Adipocyte (in vitro differentiated cells): ENCODE measurements at places on chromosomes 4 and X.

DNA sequence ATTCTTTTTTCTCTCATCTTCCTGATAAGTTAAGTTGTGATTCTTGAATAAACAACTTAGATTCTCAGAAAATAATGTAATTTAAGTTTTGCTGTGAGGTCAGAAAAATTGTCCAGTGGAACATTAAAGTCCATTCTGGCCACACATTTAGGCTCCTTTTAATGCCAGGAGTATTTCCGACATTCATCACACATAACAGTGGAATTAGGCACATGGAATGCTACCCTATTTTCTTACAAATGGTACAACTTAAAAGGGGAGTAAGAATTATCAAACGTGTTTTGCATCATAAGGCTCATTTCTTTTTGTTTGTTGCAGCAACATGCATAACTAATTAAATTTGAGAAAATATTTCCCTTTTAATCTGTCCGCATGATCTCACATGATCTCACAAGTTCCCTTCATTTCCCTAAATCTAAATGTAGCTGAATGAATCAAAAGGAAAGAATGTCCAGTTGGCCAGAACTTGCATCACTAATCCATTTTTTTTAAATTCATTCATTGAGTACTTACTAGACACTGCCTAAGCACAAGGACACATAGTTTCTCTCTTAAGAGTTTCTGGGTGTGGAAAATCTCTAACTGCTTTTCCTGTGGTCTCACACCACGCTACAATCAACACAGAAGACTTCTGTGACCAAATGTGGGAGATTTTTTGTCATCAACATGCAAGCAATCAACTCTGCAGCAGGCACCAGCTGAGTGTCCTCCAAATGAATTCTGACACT, 22.0 kb downstream of the SPARCL1 start:
- peak; percentile 90 for DNase-seq

DNA sequence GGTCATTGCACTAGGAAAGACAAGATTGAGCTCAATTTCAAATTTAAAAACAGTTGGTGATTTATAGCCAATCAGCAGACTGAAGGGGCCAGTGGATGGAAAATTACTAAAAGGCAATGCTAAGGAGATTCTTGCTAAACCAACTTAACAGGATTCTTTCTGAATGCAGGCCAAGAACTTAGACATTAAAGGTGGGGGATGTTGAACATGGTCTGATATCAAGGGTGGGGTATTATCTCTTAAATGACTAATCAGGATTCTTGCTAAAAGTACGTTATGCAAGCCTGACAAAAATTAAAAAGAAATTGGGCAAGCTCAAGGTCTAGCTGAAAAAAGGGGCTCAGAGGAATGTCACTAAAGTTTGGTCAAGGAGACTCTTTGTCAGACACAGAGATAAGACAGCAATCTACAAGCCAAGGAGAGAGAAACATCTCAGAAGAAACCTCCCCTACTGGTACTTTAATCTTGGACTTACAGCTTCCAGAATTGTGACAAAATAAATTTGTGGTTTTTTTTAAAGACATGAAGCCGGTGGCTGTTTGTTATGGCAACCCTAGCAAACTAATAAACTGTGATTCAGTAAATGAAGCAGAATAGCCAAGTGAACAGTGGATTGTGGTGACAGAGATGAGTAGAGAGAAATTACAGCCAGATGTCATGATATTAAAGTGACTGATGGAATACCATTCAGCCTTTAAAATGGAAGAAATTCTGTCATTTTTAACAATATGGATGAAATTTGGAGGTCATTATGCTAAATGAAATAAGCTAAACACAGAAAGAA, 120.3 kb upstream of the KLHL4 start:
- no peak for DNase-seq

DNA sequence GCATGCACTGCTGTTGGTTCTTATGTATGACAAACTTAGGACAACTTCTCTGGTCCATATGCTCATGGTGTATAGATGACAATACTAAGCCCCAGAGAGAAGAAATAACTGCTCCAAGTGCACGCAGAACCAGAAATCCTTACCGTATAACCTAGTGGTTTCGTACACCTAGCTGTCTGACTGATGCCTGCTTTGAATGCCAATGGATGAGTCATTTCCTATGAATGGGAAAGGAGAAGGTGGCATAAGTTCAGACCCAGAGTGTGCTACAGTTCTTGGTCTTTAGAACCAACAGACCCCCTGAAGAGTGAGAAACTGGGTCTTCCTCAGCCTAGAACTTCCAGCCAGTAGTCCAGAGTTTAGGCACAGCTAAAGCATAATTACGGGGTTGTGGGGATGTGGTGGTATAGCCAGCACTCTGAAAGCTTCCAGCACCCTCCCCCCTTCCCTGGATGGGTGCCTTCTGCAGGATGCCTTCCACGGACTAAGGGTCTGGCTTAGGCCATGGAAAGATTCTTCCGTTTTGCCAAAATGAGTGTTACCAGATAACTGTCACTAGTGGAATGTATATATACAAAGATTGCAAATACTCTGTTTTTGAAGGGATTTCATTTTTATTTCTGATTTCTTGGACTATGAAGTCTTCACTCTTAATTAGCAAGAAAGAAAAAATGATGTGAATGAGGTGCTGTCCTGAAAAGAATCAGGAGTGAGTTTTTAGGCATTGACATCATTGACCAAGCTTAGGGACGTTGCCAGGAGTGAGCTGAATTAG, 84.6 kb upstream of the PACRGL start:
- no peak for DNase-seq

DNA sequence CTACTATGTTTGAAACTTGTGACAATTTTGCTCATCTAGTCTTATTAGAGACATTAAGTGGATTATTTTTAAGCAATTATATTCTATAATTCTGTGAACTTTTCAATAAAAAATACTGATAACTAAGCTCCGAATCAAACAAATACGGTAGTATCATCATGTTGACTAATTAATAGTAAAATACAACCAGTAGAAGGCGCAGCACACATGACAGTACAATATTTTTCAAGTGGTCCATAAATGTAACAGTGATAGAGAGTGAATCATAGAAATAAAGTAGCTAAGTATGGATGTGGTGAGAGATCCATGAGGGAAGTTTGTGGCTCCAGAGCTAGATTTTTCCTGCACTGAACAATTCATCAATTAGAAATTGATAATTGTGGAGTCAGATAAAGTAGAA, 666.2 kb downstream of the KCTD8 start:
- no peak for DNase-seq

DNA sequence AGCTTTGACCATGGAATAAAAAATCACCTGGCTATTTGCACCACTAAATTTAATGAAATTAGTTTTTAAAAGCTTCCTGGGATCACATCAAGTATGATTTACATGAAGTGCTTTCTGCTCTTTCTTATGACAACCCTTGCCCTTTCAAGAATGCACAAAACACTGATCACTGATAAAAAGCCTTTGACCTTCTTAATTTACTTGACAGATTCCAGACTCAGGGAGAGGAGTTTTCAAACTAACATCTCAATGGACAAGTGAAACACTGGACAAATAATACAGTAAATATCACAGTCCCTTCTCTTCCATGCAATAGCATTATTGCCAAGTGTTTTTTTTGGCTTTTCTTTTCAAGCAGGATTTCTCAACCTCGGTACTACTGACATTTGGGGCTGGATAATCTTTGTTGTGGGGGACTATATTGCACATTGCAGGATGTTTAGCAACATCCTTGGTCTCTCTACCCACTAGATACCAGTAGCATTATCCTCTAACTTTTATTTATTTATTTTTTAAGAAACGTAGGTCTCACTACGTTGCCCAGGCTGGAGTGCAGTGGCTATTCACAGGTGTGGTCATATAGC, 86.3 kb downstream of the ZNF827 start:
- peak; percentile 80 for DNase-seq

GRCh38 chr4:189162888-189163287, 777.8 kb upstream of the FRG1 start:
- DNase-seq, result no peak

DNA sequence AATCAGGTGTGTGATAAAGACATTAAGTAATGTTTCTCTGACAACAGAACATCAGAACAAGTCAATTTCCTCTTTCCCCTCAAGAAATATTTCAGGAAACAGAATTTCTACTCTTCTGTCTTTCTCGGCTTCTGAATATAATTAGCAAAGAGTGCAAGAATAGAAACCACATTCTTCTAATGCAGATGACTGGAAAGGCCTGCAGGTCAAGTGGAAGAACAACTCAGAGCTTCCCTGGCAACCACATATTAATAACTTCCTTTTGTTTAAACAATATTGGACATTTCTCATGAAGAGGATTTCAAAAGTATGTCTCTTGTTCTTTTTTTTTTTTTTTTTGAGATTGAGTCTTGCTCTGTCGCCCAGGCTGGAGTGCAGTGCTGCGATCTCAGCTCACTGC, 225.5 kb downstream of the PARM1 start:
- DNase-seq, result no peak

DNA sequence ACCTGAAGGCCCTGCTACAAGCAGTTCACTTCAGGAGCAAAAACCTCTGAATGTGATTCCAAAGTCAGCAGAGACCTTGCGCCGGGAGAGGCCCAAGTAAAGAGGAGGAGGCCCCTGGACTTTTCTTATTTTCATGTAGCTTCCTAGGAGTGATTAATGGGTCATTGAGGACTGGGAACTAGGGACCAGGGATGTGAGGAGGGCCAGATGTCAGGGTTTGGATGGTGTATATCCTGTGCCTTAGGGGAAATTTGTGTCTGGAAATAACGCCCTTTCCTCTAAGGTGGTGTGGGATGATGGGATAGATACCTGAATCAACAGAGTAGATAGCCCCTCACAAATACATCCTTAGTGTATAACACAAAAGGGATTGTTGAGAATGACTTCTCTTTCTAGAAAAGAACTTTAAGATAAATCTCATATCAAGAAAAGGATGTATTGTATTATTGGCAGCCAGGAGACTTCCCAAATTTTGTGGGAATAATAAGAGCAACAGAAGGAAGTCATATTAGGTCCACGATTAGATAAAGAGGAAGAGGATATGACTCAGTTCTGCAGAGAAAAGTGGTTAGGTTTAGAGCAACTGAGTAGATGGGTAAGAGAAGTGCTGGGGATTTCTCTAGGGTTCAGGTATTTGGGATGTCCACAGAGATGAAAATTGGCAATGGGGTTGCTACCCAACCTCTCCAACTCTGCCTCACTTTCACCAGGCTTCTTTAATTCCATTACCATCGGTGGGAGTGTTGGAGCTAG, 1.1 kb downstream of the ITGB1BP2 start:
- DNase-seq, result no peak

DNA sequence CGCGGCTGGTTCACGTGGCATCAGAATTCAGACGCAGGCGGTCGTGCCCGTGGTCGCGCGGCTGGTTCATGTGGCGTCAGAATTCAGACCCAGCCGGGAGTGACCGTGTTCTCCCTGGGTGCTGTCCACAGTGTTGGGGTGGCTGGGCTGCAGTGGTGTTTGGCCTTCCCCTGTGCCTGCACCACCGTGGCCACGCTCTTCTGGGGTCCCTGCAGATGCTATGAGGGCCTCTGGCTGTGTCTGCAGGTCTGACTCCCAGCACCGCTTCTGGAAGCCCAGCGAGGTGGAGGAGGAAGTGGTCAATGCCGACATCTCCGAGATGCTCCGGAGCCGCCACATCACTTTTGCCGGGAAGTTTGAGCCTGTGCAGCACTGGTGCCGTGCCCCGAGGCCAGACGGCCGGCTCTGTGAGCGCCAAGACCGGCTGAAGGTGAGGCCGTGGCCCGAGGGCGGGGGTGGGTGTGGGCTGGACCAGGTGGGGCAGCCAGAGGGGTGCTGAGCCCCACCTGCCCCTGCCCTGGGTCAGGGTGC, 26.4 kb downstream of the NKX1-1 start:
- DNase-seq, result no peak

DNA sequence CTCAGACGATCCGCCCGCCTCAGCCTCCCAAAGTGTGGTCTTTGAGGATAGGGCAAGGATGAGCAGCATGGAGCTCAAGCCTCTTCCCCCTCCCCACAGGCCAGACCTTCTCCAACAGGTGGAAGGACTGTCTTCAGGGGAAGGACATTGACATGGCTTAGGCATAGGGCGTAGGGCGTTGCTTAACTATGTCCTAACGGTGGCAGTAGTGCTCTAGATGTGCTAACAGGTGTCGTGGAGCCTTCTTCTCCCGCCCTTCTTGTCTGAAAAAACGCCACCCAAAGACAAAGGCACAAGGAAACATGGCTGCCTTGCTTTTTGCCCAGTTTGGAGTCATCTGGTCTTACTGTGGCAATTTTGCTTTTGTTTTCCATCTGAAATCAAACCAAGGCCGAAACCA, 219.8 kb downstream of the OR13H1 start:
- peak; percentile 61 for DNase-seq

GRCh38 chr4:85474818-85475630, at the start of gene ARHGAP24:
TSS of gene ARHGAP24 (plus strand) at chr4:85475150.
- DNase-seq, result peak; percentile 98

- DNase-seq, result no peak
These were observed 42.4 kb downstream of the SLC7A11 start for GRCh38 chr4:138199568-138200235.

GRCh38 chr4:26457412-26457811, 32.9 kb downstream of the CCKAR start:
- no peak for DNase-seq

GRCh38 chr4:59400334-59400733, 1799.8 kb upstream of the ADGRL3 start:
- no peak for DNase-seq

DNA sequence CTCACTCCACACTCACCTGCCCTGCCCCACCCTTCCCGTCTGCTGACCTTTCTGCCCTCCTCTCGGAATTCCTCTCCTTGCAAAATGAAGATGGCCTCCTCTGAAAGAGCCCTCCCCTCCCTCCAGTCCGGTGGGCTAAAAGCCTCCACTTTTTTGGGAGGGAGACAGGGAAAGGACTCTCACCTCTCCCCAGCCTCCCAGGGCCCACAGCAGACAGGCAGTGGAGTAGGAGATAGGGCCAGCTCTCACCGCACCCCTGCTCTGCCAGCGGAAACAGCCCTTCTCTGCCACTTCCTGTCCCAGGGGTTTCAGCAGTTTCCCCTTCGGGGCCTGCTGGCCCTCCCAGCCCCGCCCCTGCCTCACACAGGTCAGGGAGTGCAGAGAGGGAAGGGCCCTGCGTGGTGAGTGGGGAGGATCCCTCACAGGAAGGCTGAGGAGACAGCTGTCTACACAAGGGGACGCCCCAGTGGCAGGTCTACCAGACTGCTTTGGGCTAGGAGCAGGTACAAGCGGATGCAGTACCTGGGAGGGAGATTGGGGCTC, 18.2 kb downstream of the ELF4 start:
- DNase-seq, result no peak

GRCh38 chr4:67288964-67289363, 256.3 kb downstream of the CENPC start:
- peak; percentile 50 for DNase-seq

- DNase-seq, result peak; percentile 38
These were observed 23.9 kb upstream of the PRDM8 start for GRCh38 chr4:80173401-80173800.

- no peak for DNase-seq
These were observed 76.0 kb upstream of the MXD4 start for GRCh38 chr4:2337896-2338295.

DNA sequence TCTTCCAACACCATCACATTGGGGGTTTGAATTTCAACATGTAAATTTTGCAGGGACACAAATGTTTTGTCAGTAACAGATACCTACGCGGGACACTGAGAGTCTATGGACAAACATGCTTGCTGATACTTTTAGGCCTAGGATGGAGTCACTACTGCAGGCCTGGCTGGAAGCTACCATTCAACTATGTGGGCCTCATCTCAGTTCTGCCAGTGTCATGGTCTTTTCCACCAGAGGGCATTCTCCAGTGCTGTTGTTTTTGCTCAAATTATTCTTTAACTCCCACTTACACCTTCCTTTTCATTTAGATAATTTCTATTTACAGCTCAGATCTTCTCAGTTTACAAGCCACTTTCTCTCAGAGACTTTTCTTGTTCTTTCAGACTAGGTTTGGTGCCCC, 7.0 kb upstream of the ANK2 start:
- DNase-seq, result no peak

GRCh38 chrX:119015407-119016237, 41.2 kb downstream of the LONRF3 start:
- DNase-seq, result peak; percentile 62
